ENCODE measurements at places on chromosomes 1 and 21.

GRCh38 chr1:28199328-28200233 lies 23.1 kb upstream of the PTAFR start:
- peak; percentile 28 for DNase-seq

DNA sequence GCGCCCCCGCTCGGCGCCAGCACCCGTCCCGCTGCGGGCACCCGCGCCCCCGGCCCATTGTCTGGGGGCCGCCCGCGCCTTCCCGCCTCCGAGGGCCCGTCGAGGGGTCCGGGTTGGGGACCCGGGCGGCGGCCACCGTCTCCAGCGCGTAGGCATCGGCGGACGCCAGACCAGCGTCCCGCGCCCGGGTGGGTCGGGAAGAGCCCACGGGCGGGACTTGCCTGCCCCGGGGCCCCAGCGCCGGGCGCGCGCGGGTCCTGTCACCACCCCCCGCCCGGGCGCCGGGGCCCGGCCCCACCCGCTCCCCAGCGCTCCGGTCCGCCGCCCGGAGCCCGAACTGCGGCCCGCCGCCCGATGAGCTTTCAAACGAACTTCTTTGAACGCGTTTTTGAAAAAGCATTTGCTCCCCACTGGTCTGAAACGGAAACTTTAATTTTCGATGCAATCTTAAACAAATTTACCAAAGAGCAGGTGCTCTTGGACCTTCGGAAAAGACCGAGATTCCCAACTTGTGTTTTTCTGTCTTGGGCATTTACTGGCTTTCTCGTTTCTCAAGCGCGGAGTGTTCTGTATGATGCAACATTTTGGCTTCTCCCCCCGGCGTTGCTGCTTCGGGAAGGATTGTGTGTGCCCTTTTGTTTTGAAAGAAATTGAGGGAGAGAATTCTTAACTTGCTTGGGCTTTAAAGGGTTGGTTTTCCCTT lies 615 bp downstream of the CLIC4 start:
- no peak for DNase-seq

DNA sequence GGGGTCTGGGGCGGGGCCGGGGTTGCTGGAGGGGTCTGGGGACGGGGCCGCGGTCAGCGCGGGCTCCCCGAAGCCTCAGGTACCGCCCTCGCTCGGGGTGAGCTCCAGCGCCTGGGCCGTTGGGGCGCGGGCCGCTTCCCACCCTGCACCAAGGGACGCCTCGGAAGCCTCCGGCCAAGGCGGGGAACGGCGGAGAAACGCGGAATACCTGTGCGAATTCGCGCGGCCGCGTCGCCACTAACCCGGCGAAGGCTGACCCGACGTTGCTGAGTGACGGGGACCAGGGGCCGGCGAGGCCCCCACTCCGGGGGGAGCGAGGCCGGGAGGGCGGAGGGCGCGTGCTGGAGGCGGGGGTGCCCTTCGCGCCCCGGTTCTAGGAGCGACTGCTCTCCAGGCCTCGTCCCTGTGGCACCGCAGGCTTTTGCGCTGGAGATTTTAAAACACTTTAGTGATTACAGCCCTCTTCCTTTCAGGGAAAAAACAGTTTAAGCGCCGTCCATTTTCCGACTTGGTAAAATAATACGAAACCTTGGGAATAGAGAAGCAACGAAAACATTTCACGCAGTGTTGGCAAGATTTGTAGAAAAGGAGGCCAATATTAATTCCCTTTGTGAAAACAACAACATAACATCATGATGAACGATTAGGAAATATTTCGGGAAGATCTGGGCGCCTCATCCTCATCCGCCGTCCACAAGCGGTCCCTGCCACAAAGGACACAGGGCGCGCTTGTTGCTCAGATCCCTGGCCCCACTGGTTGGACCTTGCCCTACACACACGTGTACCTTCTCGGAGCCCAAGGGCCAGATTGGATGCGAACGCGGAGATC lies 971 bp upstream of the GNG4 start:
- DNase-seq = no peak

DNA sequence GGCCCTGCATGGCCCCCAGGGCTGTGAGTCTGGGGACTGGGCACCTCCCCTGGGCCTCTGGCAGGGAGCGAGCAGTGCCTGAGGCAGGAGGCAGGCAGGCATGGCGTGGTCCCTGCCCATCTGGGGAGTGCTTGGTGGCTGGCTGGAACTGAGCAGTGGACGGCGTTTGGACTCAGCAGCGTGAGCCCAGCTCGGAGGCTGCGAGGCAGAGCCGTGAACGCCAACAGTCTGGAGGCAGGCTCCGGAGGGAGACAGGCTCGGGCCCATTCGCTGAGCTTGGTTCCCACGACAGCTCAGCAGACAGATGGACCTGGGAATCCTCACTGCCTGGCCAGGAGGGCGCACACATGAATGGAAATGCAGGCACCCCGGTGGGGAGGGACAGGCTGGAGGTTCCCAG lies 160.7 kb upstream of the POU3F1 start:
- DNase-seq = no peak

GRCh38 chr1:177799746-177800145 lies 170.1 kb downstream of the SEC16B start:
- no peak for DNase-seq

- no peak for DNase-seq
Measured at GRCh38 chr21:41447356-41447755, 21.3 kb downstream of the MX1 start.

DNA sequence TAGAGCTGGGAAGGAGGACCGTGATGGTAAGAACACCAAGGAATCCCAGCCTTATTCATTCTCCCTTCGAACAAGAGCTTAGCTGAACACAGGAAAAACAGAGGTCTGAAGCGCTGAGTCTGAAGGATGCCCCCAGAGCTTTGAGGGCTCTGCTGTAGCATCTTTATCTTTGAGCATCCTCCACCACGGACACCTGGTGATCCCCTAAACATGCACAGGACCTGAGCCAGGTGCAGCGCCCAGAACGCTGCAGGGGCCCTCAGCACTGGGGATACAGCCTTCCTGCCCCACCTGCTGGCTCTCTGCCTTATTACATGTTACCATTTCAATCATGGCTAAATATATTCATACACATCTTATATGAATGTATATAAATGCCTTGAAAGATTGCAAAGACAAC lies 7.7 kb upstream of the GPATCH4 start:
- DNase-seq = peak; percentile 51

GRCh38 chr1:6170742-6171201 lies 9.3 kb downstream of the CHD5 start:
- DNase-seq = no peak

GRCh38 chr1:173888749-173889148 lies 20.6 kb downstream of the ZBTB37 start:
- no peak for DNase-seq

- no peak for DNase-seq
Measured at GRCh38 chr1:97841338-97841737, 79.5 kb downstream of the DPYD start.

DNA sequence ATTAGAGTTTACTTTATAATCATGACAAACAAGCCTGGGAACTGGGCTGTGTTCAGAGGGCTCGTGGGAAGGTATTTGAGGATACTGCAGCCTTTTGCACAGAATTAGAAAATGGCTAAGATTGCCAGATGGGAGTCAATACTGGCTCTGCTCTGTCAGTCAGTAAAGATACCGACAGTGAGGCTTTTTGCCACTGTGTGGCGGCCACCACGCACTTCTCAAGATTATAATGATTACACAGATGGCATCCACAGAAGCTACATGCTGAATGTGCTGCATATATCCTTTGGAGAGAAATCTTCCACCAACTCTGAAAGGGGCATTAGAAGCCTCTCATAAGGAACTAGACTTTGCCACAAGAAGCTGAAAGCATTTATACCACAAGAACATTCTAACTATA lies 213.4 kb upstream of the PTBP2 start:
- no peak for DNase-seq

DNA sequence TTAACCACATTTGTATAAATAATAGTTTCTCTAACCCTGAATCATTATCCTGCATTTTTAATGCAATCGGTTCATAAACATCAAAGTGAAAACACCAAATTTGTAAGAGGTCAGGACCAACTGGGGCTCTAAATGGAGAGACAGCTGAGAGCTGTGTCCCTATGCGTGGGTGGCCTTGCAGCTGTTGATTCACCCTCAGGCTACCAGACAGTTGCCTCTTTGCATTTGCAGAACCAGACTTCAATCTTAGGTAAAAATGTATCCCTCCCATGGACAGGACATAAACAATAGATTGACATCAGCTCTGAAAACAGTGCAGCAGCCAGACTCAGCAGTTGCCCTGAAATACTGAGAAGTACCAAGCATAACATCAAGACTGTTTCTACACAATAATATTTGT lies 8.8 kb upstream of the TGFB2 start:
- DNase-seq = no peak

- no peak for DNase-seq
Measured at GRCh38 chr1:30275926-30276764, 447.2 kb downstream of the MATN1 start.

- DNase-seq = no peak
Measured at GRCh38 chr1:227422581-227422980, 104.3 kb upstream of the CDC42BPA start.

DNA sequence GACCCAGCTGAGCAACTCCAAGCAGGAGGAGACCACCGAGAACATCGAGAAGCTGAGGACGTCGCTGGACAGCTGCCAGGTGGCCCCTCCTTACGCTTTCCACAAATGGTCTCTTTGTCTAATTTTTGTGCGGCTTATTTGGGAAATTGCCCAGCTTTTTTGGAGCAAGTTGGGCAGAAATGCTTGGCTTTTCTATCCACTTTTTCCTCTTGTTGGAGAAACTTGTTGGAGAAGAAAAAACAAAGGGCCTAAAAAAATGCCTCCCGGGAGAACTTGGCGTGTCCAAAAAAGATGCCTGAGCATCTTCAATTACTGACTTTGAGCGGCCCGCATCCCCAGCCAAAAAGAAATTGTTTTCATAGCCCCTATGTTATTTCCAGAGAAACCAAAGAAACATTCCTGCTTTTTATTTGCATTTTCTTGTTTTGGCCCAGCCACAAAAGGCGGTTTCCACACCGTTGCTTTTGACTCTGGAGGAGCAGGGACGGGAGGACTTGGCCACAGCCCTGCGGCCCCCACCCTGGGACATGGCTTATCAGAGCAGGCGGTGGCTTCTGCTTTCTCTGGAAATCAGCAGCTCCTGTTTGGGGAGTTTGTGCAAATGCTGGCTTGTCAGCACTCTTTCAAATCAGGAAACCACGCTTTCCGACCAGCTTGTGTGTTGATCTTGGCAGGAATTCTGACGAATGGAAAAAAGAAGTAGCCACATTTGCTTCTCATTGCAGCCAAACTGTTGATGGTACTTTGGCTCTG lies 81.2 kb upstream of the EFHD2 start:
- DNase-seq = no peak

- no peak for DNase-seq
Measured at GRCh38 chr21:29800056-29800455, 139.7 kb downstream of the GRIK1 start.

GRCh38 chr1:34129630-34130029 lies 35.4 kb downstream of the CSMD2 start:
- DNase-seq = no peak

DNA sequence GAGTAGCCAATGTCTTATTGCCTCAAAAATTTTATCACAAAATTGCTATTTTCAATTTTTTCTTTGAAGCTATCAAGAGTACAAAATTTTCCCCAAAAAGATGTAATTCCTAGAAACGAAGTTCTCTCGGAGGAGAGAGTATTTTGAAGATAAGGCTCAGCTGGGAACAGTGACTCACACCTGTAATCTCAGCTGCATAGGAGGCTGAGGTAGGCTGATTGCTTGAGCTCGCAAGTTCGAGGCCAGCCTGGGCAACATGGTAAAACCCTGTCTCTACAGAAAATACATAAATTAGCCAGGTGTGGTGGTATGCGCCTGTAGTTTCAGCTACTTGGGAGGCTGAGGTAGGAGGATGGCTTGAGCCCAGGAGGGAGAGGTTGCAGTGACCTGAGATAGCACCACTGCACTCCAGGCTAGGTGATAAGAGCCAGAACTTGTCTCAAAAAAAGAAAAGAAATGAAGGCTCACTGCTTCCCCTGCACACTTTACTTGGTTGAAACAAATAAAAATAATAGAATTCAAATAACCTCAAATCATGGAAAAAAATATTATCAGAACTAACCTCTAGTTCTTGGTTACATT lies 22.2 kb downstream of the TUT4 start:
- no peak for DNase-seq

- DNase-seq = no peak
Measured at GRCh38 chr1:117447661-117448060, 80.4 kb downstream of the MAN1A2 start.

DNA sequence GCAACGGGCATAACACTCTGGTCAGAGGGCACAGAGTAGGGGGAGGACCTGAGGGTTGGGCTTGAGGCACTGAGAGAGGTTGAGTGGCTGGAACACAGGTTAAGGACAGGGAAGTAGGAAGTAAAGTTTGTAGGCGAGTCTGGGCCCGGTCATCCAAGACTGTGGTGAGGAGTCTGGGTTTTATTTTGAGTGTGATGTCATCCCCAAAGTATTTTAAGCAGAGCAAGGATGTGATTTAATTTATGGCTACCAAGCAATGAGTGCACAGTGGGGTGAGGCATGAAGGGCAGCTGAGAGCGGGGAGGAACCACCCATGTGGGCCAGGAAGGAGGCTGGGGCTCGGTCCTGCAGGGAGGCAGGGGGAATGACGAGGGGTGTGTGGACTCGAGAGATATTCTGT lies 11.2 kb upstream of the VWA5B1 start:
- DNase-seq = no peak

DNA sequence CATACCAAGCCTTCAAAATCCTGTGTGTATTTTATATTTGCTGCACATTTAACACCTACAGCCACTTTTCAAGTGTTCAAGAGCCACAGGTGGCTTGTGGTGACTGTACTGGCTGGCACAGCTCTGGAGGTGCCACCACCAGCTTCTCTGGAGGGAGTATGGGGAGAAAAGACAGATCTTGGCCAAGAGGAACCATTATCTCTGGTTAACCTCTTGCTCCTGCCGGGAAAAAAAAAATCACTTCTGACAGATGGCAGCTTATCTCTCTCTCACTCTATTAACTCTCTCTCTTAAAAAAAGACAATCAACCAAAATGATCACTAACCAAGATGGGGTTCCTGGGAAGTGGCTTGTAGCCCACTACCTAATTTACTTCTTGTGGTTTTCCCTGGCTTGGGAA lies 1.2 kb upstream of the RIIAD1 start:
- no peak for DNase-seq

GRCh38 chr1:115090956-115091355 lies 1.7 kb upstream of the TSPAN2 start:
- no peak for DNase-seq

DNA sequence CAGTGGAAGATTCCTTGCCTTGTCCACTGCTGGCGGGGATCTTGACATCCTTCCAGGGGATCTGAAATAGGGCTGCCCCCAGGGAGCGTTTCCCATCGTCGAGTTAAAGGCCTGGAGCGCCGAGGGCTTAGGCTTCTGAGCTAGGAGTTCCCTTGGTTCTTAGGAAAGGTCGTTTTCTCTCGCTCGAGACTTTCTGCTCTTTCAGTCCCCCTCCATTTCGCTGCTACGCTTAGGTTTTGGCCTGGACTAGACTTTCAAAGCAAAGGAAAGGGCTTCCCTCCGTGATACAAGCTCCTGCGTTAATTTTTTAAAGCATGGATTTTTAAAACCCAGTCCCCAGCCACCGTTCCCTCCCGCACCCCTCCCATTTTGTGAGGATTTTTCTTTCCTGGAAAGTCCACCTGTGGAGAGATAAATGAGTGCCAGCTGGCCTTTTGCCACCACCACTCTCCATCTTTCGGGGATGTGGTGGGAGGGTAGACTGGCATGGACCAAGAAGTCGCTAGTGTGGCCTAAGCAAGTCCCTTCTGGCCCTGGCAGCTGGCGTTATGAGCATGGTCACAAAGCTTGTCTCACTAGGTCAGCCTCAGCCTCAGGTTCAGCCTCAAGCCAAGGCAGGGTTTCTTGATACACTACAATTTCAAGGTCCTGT lies 9.2 kb downstream of the NR5A2 start:
- no peak for DNase-seq
